Activated naive CD4-positive, alpha-beta T cell treated with anti-CD3 and anti-CD28 coated beads, Interleukin-2, amount 50 U/mL, for 72 hours (primary cell): ENCODE measurements at places on chromosomes 2 and 18. TPM values are rescaled to one million over a fixed set of nuclear protein-coding genes. Genes with fewer than 3 reads are reported as not detected.

The POMC gene
- total RNA-seq, result 7.8 TPM

DNA sequence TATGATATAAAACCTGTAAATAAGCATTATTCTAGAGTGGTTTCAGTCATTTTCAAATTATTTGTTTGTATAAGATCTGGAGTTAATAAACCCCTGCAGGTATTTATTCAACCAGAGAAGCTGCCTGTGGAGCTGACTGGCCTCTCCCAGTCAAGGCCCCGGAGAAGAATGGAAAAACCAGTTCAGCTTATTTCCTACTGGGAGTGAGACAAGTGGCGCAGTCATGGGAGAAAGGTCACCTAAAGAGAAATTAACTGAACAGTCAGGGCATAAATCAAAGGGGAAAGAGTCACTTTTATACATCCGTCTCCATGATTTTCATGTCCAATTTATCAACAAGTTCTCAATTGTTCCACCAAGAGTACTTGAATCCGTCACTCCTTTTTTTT is 240.9 kb downstream of the RNF152 start:
- DNase-seq, result no peak

DNA sequence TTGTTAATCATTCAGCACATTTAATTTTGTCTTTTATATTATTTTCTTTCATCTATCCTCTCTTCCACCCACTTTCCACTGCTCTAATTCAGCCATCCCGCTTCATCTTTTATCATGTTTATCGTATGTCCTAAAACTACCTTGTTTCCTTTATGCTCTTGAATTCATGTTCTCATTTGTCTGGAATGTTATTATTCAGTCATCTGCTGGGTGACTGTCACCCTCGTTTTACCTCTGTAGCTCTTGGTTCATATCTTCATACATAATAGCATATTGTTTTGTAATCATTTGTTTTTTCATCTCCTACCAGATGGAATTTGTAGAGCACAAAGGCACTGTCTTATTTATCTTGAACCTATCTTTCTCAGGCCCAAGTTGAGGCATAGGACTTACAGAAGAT is 37.0 kb downstream of the SMCHD1 start:
- DNase-seq, result no peak

The LYPD1 gene
- not detected for total RNA-seq

GRCh38 chr2:26635401-26635800 is 5.8 kb downstream of the CIB4 start:
- no peak for DNase-seq

DNA sequence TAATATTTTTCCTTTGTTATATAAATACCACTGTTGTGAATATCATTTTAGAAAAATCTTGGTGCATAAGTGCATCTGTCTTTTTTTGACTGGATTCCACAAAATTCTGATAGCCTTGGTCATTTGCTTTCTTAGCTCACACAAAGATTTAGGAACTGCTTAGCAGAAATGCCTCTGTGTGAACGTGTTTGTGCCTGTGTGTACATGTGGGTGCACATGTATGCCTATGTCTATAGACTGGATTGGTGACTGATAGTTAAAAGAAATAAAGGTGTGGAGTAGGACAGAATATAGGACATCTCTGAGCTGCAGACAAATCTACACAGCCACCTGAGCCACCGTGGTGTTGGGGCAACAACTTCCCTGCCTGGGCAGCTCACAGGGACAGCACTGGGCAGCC is 93.8 kb downstream of the TSN start:
- DNase-seq, result no peak

The DNMT3A gene
- 83.1 TPM for total RNA-seq

GRCh38 chr2:132466428-132467028 is 49.9 kb downstream of the GPR39 start:
- DNase-seq, result no peak

The C2orf74 gene
- total RNA-seq, result 14.4 TPM

- no peak for DNase-seq
Measured at GRCh38 chr2:203808046-203808750, 59.4 kb upstream of the CTLA4 start.

DNA sequence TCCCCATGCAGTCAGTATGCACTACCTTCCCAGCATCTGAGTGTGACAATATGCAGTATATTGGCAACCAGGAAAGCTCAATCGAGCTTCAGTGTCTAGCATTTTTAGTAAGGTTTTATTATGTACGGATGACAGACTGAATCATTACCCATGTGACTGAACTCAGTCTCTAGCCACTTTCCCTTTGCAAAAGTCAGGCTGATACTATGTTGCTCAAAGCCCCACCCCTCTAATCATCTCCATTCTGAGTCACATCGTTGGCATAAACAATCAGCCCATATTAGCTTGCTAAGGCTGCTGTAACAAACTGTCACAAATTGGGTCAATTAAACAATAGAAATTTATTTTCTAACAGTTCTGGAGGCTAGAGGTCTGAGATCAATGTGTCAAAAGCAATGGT is 25.8 kb upstream of the SRD5A2 start:
- no peak for DNase-seq

GRCh38 chr18:66734451-66734850 is 130.6 kb upstream of the CDH19 start:
- DNase-seq, result no peak

DNA sequence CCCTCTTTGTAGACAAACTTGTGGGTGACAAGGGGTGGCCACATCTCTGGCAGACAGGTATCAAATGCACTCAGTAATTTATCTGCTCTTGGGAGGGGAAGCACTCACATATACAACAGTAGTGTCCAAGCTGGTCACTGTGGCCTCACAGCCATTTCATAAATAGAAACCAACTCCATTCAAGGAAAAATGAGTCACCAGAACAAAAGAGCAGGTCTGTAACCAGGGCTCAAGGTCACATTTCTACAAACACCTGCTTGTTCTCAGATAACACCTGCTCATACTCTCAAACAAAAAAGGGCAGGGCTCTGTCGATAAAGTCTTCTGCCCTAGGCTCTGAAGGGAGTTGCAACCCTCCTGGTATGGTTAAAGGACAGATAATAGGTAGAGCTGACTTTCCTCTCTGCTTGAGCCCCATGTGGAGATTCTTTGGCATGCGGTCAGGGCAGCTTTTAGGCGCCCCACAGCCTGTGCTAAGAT is 459.0 kb downstream of the BCL11A start:
- DNase-seq, result no peak

The GPR39 gene
- total RNA-seq, result not detected

The UGT1A4 gene
- total RNA-seq, result not detected

The SRD5A2 gene
- total RNA-seq, result not detected

DNA sequence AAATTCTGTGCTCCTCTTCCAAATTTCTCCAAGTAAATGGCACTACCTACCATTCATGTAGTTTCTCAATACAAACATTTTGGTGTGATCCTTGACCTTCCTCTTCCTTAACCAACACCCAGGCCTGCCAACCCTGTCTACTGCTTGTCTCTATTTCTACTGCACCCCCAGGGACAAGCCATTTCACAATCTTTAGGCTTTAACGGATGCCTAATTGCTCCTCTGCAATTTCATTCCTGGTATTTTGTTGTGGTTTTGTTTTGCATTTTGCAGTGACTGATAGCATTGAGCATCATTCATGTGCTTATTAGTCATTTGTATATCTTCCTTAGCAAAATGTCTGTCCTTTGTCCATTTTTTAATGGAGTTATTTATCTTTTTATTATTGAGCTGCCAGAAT is 10.0 kb downstream of the FAP start:
- no peak for DNase-seq

DNA sequence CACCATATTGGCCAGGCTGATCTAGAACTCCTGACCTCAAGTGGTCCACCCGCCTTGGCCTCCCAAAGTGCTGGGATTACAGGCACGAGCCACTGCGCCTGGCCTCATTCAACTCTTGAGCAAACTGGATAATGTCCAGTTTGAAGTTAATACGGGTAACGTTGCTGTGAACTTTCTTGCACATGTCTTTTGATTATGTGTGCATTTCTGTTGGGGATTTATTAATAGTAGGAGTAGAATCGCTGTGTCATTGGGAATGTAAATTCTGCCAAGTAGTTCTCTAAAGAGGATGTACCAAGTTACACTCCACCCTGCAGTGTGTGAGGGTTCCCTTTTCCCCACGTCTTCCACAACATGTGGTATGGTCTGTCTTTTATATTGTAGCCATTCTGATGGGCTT is 6.2 kb downstream of the IMPA2 start:
- DNase-seq, result no peak

- DNase-seq, result peak; percentile 35
Measured at GRCh38 chr2:128358941-128359731, 40.5 kb upstream of the HS6ST1 start.

DNA sequence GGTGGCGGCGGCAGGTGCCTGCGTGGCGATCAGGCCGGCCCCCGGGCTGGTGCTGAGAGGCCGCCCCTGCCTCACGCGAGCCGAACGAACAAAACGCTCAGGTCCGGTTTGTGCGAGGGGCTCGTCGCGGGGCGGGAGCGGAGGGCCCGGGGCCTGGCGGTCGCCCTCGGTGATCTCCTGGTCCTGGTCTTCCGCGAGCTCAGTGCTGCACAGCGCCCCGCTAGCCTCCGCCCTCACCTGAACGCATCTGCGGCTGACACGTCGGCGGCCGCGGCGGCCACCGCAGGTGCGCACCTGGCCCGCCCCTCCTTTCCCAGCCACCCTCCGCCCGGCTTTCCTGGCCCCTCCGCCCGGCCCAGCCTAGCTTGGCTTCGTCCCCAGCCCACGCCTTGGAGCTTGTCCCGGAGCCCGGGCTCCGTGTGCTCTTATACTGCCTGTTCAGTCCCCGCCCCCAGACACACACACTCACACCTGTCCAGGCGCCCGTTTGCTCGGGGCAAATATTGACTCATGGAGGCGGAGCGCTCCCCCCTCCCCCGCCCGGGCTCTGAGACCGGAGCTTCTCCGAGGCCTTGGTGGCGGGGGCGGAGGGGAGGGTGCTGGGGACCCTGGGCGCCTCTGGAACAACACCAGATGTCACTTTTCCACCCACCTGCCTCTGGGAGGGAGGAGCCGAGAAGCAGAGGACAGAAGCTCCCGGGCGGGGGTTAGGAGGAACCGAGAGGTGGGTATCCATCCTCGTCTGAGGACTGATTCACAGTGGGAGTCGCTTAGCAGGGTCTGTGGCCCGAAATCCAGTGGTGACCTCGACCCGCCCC is 8.6 kb upstream of the CRYBA2 start:
- no peak for DNase-seq

The METAP1D gene
- 2.6 TPM for total RNA-seq

DNA sequence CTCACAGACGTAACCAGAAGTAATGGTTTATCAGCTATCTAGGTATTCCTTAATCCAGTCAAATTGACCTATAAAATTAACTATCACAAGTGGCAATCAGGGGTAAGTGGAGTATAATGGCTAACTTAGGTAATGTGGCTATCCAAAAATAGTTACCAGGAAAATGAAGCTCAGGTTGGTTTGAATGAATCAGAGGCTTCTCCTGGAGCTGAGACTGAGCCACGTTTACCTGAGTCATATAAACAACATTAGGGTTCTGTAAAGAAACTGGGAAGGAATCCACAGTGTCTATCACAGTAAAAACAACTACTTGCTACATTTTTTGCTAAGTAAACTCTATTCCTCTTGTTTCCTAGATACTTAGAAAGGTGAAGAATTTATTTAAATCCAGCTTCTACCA is 236.0 kb upstream of the SPHKAP start:
- no peak for DNase-seq

GRCh38 chr18:42264497-42264896 is 309.5 kb downstream of the PIK3C3 start:
- no peak for DNase-seq
